H7 (cell line): ENCODE measurements at places on chromosomes 7 and 10.

GRCh38 chr10:99674762-99675161 is 15.5 kb downstream of the ENTPD7 start:
- DNase-seq = no peak

- DNase-seq = no peak
Measured at GRCh38 chr7:39367943-39368342, 198.3 kb upstream of the YAE1 start.

DNA sequence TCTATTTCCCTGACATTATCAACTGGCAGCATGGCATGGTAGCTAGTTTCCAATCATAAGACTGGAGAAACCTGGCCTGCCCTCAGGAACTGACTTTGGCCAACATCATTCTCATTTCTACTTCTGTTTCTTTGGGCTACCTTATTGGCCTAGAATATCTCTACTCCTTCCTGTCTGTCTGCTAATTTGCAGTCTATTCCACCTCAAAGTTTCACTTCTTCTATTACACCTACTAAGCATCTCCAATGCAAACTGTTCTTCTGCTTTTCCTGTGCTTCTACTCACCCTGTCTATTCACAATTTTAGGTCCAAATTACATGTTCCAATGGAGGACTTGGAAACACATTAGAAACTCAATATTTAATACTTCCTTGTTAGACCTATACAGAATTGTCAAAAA is 65.6 kb downstream of the ZNF503 start:
- DNase-seq = no peak

DNA sequence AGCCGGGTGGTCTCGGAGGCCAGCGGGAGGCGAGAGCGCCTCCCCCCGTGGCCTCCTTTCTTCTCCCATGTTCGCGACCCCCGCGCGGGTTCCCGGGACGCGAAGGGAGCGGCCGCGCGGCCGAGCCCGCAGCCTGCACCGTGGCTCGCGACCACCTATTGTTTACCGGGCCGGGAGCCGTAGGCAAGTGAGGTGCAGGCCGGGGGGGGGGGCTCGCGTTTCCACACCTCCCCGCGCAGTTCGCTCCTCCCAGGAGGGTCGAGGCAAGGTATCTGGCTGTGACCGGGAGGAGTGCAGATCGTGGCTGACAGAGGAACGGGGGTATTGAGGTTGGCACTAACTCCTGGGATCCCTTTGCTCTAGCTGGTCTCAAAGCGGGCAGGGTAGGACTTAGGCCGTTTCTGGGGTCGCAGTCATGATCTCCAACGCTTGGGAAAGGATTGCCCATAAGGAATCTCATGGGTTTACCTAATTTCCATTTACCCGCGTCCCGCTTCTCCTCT is 734 bp downstream of the PTPN12 start:
- DNase-seq = peak; percentile 66

GRCh38 chr7:138941545-138941944 is 39.6 kb downstream of the KIAA1549 start:
- no peak for DNase-seq

DNA sequence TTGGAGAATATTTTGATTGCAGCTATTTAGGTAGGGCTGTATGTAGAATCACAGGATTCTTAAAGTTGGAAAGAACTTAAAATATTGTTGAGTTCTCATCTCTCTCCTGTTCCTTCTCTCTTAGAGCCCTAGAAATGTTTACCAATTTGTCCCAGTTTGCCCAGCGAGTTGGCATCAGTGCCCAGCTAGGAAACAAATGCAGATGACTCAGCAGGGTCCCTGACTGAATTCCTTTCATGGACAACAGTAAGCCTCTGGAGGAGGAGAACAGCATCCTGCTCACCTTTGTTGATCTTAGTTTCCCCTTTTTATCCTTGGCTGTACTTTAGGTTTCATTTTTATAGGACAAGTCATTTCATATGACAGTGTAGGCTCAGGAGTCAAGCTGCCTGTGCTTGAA is 89.3 kb downstream of the SEC23IP start:
- no peak for DNase-seq

GRCh38 chr10:97318772-97319651 is at the start of gene FRAT1:
Gene FRAT1, plus strand, starts transcription at chr10:97319271. Its CDS starts 183 bp downstream, at chr10:97319454.
- peak; percentile 93 for DNase-seq
